D341Med (cell line): ENCODE measurements at places on chromosomes 13 and 19.
A peak's percentile ranks its signal among the peaks of the same experiment; 100 is the strongest.

GRCh38 chr19:39828654-39829032, 5.3 kb downstream of the DYRK1B start:
- no peak for DNase-seq

GRCh38 chr19:34220472-34221063, 33.8 kb upstream of the GARRE1 start:
- DNase-seq = peak; percentile 62

DNA sequence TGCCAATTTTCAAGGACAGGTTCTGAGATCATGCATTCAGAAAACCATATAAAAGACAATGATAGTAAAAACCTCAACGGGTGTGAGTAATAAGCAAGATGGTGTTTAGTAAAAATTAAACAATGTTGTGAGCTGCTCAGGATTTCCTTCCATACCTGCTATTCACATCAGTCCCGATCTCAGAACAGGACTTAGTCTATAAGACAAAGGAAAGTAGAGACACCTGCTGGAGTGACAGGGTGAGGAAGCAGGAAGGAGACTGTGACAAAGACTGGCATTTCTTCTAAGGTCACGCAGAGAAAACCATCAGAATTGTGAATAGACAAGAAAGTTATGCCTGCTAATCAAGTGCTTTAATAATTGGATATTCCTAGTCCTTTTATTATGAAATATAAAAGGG, 648.0 kb downstream of the DACH1 start:
- DNase-seq = peak; percentile 55

GRCh38 chr13:78589206-78589605, 14.1 kb downstream of the POU4F1 start:
- no peak for DNase-seq

- no peak for DNase-seq
Observed at GRCh38 chr13:40812724-40813445, 23.5 kb downstream of the SLC25A15 start.

DNA sequence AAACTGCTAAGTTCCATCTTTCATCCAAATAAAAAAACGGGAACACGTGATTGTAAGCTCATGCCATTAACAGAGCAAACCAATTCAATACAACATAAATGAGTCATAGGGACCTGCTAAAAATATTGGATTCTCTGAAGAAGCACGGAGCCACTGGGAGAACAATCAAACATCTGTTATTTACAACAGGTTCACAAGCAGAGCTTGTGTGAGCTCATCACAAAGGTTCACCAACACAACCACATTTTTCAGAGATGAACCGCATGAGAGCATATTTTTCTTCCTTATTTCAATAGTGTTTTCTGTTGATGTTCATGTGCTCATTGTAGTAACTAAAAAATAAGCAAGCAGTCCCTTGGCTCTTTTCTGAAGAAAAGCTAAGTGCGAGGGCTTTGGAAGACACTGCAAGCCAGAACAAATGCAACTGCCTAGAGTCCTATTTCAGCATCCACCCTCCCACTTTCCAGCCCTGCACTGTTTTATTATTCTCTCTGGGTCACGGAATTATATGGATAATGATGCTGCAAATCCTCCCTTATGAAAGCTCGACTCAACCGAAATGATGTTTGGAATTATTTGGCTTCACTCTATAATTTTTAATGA, 545.8 kb downstream of the LIG4 start:
- DNase-seq = no peak

DNA sequence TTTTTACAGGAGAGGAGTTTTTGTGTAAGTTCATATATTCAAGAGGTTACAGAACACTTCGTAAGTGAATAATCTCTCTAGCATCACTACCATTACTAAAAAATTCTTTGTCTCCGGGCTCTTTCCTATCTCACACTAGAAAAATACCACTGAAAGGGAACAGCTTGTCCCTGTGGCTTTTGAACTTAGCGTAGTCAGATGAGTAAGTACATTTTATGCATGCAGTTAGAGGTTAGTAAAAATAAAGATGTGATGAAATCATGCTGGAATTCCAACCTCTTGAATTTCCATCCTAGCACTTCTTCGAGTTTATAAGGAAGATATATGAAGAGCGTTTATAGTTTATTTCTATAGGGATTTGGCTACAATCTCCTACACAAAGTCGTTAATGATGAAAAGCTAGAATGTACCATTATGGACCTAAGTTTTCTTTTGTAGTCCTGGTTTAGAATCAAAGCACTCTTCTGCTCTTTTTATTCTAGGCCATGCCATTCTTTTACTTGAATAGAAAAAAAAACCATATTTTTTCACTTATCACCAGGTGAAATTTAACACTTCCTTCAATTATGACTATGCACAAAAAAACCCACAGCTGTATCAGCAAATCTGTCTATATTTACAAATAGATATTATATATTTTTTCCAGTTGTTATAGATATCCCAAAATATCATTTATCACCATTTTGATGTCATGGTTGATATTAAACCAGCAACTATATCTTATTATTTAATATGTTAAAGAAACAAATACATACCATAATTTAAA, 139.9 kb upstream of the PCDH9 start:
- no peak for DNase-seq

GRCh38 chr13:25662516-25662915, 290.7 kb downstream of the ATP8A2 start:
- DNase-seq = no peak

GRCh38 chr19:911197-912033, 1.6 kb downstream of the R3HDM4 start:
- DNase-seq = no peak

DNA sequence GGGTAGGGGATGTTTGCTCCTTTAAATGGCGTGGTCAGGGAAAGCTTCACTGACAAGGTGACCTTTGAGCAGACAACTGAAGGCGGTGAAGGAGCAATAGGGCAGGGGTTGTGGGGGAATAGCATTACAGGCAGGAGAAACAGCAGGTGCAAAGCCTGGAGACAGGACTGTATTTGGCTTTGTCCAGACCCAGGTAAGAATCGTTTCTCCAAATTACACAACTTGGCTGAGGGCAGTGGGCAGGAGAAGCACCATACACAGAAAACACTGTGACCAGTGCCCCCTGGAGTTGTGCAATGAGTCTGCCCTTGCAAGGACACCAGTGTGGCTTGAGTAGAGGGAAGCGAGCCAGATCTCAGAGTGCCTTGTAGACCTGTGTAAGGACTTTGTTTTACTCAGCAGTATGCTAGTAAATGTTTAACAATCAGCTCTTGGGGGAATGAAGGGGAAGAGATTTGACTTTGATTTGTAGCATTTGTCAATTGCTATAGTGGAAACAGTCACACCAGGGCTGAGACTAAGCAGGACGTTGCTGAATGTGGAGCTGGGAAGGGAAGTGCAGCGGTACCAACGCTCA, 360.0 kb downstream of the DCT start:
- DNase-seq = no peak

- no peak for DNase-seq
Observed at GRCh38 chr13:71368336-71368735, 498.7 kb downstream of the DACH1 start.

DNA sequence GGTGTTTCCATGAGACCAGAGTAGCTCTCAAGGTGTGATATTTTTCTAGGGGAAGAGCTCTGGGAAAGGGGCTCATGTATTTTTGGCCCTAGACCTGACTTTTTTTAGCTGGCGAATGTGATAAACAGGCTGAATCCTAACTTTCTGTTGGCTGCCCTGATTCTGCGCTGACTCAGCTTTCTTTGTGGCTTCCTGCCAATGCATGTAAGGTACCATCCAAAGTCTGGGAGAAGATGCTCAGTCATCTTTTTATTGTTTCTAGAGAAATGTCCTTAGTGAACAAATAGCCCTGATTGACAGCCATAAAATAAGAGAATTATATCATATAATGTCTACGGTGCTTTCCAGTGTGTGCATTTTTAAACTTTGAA, 113.6 kb upstream of the MBNL2 start:
- no peak for DNase-seq

DNA sequence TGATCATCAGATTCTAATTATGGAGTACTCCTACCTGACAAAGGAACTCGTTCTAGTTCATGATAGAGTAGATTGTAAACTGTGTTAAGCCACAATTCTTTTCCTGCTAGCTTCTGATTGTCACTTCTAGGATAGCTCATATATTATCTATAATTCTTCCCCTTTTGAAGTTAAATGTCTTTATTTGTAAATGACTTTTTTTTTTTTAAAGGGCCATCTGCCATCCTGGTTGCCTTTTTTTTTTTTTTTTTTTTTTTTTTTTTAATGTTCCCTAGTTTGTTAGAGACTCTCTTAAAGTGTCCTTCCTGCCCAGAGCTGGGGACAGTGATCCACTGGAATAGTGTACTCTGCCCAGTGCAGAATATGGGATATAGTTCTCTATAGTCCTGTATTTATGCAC, 4.3 kb downstream of the CHAMP1 start:
- no peak for DNase-seq

GRCh38 chr13:28485551-28485950, 9.4 kb downstream of the FLT1 start:
- no peak for DNase-seq
